Germinal center (tissue), 1 donor: ENCODE measurements at places on chromosomes 13 and 19.

DNA sequence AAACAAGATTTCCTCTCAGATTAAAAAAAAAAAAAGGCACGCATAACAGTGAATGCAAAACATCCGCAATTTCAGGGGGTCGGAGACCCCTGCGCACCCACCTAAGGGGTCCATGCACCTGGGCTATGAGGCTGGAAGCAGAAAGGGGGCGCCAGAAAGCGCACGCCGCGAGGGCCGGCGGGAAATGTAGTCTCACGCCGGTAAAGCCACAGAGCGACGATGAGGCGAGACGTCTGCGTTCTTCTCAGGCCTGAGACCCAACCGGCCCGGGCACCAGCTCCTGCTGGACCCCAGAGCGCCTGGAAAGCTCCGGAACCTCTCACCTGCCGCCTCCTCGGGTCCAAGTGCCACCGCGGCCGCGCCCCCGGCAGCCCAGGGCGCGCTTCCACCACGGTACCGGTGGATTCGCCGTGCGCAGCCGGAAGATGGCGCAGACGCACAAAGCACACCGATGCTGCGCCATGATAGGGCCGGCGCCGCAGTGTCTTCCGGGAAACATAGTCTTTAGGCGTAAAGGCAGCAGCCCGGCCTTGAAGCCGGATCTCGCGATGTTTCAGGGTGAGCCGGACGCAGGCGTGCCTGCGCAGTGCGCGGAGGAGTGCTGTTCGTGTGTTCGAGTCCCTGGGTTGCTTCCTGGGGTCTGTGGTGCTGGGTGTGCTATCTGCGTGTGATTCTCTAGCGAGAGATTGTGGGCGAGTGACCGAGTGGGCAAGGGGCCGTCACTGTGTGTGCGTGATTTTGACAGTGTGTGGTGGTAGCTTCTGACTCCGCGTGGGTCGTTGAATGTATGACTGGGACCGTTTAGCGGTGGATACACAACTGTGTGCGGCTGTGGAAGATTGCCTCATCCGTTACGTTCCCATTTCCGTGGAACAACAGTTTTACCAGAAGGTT, at the start of gene ZNF582:
TSS of gene ZNF582 (minus strand) at position 416 of the 894 bp plus-strand sequence. CDS start 1,782 bp downstream, outside the sequence.
- peak; percentile 92 for DNase-seq

- no peak for DNase-seq
Observed at GRCh38 chr13:21240586-21240985, 64.1 kb downstream of the MRPL57 start.

DNA sequence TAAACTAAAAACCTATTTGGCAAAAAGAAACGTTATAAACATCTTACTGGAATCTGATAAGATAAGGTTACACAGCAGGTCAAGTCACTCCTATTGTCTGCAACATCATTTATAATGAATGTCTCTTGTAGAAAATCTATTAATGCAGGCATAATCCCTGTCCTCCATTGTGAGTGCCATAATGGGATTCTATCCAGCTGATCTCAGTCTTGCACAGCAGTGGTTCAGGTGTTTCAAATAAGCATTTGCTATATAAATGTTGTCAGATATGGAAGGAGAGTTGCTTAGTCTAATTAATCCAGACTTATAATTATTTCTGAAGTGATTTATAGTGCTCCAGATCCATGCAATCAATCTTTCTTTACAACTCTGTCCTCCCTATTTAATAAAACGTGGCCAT, 186.5 kb upstream of the ATXN8OS start:
- no peak for DNase-seq

DNA sequence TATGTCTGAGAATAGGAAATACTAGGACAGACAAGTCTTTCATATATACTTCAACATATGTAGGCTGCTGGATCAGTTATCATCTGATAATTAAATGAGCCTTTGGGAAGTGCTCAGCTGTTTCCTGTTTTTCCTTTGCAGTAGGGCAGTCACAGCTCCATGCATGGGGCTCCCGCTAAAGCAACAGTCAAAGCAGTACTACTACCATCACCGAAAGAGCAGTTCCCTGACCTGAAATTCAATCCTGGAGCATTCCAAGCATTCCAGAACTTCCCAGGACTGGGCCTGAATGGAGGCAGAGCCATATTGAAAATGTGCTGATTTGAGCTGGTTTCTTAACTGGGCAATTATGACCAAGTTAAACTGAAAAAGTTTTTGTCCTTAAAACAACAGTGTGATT, 20.5 kb downstream of the MICU2 start:
- DNase-seq = no peak

DNA sequence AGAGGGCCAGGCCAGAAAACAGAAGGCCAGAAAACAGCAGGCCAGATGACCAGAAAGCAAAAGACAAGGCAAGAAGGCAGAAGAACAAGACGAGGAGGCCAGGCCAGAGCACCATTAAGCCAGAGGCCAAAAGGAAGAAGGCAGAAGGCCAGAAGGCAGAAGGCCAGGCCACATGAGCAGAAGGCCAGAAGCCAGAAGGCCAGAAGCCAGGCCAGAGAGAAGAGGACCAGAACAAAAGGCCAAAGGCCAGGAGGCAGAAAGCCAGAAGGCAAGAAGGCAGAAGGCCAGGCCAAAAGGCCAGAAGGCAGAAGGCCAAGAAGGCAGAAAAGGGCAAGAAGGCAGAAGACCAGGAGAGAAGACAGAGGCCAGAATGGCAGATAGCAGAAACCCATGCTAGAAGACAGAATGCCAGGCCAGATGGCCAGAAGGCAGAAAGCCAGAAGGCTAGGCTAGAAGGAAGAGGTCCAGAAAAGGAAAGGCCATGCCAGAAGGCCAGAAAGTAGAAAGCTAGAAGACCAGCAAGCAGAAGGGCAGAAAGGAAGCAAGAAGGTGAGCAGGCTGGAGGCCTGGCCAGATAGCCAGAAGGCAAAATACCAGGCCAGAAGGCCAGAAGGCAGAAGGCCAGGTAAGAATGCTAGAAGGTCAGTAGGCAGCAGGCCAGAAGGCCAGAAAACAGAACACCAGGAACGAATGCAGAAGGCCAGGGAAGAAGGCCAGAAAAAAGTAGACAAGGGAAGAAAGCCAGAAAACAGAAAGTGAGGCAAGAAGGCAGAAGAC, 187.6 kb downstream of the TUBA3C start:
- DNase-seq = no peak

- DNase-seq = no peak
Observed at GRCh38 chr19:57900311-57900710, 11.5 kb upstream of the ZNF814 start.

DNA sequence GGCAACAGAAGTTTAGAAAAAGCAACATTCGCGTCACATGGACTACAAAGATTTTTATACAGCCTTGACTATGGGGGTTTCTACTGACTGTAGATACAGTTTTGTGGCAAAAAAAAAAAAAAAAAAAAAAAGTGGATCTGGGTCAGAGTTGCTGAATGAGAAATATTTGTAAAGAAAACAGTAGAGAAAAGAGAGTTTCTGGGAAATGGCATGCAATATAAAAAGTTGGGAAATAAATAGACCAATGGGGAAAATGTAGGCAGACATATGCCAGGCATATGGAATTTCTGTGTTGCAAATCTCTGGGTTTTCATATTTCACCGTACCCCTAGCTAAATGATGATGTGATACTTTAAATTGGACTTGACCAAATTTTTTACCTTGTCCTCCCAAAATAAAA, 315.3 kb downstream of the EFNB2 start:
- DNase-seq = no peak

DNA sequence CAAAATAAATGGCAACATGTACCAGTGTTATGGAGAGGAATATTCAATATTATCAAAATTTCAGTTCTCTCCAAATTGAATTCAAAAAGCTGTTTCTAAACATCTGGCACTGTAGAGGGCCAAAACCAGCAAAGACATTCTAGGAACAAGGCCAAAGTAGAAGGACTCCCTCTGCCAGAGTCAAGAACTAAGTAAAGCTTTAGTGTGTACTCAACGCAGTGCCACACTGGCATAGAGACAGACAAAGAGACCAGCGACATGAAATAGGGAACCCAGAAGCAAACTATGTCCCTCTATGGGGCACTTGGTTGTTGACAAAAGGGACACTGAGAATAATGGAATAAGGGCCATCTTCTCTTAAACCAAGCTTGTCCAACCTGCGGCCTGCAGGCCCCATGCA, 15.6 kb downstream of the SCGB2B2 start:
- DNase-seq = no peak

GRCh38 chr19:4939466-4939865, 29.4 kb upstream of the KDM4B start:
- no peak for DNase-seq

- no peak for DNase-seq
Observed at GRCh38 chr13:43289470-43290255, 266.3 kb downstream of the DNAJC15 start.

- peak; percentile 27 for DNase-seq
Observed at GRCh38 chr19:38693380-38694223, 46.2 kb downstream of the ACTN4 start.

DNA sequence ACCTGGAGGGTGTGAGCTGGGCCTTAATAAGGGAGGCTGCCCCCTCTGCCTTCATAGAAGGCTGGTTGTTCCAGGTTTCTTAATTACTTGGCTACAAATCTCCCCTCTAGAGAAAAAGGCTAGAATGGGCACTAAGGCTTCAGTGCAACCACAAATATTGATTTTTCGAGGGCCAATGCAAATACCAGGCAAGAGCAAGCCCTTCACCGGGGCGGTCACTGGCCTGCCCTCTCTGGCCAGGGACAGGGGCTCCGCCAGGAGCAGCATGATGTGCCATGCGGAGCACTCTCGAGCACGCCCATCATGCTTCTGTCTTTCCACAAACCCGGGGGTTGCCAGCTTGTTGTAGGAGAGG, 127.8 kb upstream of the SPACA7 start:
- no peak for DNase-seq

- peak; percentile 85 for DNase-seq
Observed at GRCh38 chr13:26186118-26186870, 35.8 kb downstream of the RNF6 start.

GRCh38 chr13:28349371-28349770, 145.6 kb downstream of the FLT1 start:
- no peak for DNase-seq

- no peak for DNase-seq
Observed at GRCh38 chr19:7562646-7563393, 27.3 kb downstream of the PNPLA6 start.

GRCh38 chr13:22644941-22645340, 535.8 kb upstream of the SGCG start:
- no peak for DNase-seq

DNA sequence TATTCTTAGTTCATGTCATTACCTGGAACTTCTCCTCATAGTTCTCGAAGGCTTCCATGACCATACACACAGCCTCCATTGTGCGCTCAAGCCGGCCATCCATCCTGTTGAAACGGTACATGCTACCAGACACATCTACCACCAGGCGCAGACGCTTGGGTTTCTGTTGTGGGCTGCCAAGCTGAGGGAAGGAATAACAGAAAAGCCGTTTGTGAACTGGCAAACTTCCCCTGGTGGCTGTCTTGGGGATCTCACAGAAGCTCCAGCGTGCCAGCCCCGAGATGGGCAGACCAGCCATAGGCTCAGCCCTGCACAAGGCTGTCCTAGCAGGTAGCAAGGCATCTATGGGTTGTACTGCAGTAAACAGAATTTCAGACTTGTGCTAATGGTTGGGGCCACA, 130.1 kb downstream of the RGCC start:
- peak; percentile 22 for DNase-seq

DNA sequence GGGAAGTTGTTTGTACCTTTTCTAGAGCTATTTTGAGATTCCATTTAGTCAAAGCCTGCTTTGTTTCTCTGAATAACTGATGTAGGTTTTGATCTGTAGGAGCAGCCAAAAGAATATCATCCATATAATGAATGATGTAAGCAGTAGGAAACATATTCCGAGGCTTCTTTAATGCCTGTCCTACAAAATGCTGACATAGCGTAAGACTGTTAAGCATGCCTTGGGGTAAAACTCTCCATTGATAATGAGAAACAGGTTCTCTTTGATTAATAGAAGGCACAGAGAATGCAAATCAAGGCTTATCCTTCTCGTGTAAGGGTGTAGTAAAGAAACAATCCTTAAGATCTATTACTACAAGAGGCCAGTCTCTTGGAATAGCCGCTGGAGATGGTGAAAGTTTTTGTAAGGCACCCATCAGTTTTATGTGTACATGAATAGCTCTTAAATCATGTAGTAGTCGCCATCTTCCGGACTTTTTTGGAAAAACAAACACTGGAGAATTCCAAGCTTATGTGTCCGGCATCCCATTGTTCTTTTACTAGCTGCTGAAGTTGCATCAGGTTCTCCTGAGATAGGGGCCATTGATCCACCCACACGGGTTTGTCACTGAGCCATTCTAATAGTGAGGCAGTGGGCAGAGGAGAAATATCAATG, 13.5 kb downstream of the FPR3 start:
- DNase-seq = no peak

DNA sequence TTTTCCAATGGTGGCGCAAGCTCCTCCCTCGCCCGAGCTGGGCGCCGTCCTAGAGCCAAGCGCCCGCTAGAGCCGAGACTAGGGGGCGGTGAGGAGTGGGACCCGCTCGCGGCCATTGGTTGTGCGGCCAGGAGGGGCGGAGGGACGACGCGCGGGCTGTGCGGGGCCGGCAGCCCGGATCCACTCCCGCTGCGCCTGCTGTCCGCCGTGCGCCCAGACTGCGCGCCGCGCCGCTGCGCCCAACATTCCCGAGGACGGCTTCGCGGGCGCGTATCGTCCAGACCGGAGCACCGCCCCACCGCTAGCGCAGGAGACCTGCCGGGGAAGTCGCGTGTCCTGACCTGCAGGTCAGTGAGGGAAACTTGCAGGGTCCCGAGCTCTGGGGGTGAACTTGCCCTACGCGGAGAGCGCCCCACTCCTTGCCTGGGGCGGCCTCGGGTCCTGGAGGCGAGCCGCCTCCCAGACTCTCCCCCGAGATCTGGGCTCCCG, at the start of gene SERTM1:
TSS of gene SERTM1 (plus strand) at position 183 of the 489 bp plus-strand sequence. CDS start 21,059 bp downstream, outside the sequence.
- DNase-seq = no peak

DNA sequence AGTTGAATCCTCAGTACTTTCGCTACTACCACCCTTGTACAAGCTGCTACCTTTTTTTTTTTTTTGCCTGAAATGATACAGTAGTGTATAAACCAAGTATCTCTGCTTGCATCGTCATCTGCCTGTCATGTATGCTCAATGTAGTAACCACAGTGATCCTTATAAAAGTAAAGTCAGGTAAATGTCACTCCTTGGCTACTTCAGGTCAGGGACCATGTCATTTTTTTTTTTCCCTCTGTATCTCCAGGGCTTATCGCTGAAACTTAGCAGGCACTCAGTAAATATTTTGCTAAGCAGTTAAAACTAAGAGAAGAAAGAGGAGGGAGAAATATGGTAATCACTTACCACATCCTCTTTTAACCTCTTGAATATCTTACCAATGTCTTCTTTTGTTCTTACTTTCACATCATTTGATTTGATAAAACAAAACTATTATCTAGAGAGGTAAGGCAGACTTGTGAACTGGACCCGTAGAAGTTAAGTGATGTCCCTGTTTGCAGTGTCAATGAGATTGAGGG, 96.8 kb upstream of the KLF12 start:
- no peak for DNase-seq

GRCh38 chr13:110036060-110036459, 249.7 kb upstream of the IRS2 start:
- DNase-seq = no peak

DNA sequence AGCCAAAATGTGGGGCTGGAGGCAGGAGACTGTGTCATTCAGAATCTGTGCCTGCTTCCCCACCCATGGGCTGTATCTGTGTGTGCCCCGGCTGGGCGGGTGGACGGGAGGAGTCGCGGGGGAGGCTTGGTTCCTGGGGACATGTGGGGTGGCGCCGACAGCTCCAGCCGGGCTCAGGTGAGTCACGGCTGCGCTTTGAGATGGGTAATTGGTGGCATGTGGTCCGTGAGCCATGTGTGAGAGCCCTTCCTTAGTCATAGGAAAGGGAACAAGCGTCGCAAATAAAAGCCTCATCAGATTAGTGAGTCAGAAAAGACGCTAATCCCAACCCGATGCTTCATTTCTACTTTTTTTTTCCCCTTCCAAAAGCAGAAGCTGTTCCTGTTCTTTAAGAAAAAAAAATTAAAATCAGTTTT, 118.6 kb upstream of the ZNF536 start:
- DNase-seq = no peak

GRCh38 chr19:3494051-3494450, 6.4 kb downstream of the DOHH start:
- DNase-seq = peak; percentile 46
